ENCODE measurements at places on chromosomes 1 and 21.

DNA sequence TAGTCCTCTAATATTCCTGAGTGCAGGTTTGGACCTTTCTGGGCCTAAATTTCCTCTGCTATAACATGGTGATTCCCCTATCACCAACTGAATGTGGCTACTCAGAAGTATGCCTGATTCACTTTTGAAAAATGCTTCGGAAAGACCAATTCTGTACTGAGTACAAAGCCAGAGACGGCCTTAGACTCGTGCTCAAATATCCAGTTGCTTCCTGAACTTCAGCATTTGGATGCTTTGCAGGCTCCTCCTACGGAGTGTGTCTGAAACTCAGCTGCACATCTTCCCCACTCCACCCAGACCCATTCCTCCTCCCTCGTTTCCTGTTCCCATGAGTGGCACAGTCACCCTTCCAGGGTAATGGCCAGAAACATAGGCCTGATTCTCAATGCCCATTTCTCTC lies 98.4 kb upstream of the GADD45A start:
- no peak for DNase-seq

DNA sequence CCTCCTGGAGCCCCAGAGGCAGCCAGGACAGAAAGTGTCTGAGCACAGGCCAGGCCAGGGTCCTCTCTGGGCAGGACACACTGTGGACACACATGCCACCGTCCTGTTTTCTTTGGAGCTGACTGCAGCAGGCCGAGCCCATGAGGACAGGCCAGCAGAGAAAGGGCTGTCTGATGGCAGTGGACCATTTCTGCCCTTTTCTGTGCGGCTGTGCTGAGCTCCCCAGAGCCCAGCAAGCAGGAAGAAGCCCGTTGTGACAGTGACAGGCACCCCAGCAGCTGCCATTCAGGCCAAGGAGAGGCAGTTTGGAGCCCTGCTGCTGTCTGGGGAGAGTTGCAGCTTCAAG lies 115.8 kb upstream of the ARHGEF16 start:
- DNase-seq: no peak

DNA sequence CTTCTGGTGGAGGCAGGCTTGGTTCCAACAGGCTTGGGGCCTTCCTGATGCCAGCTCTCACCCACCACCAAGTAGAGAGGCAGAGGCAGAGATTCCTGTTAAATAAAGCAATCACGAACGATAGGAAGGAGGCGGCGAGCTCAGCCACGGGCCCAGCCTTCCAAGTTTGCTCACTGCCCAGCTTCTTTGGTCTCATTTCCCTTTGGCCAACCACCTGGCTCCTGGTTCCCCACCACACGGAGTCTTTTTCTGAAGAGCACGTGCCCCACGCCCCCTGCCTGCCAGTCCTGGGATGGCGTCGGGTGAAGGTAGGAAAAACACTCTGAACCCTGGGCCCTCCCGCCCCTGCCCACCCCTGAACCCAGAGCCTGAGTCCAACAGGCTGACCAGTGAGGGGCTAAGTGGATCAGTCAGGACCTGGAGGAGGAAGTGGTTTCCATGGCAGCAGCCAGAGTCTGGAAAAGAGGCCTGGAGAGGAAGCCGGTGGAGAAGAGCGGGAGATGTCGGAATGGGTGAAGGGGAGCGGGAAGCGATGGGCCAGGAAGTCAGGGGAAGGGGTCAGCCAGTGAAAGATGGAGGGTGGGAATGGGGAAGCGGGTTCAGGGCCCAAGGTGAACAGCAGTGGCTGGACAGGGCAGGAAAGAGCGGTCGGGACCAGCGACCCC lies 158.2 kb upstream of the KLHDC7A start:
- peak; percentile 85 for DNase-seq

- DNase-seq: no peak
These were observed 9.9 kb upstream of the KLF18 start for GRCh38 chr1:44151332-44151731.

DNA sequence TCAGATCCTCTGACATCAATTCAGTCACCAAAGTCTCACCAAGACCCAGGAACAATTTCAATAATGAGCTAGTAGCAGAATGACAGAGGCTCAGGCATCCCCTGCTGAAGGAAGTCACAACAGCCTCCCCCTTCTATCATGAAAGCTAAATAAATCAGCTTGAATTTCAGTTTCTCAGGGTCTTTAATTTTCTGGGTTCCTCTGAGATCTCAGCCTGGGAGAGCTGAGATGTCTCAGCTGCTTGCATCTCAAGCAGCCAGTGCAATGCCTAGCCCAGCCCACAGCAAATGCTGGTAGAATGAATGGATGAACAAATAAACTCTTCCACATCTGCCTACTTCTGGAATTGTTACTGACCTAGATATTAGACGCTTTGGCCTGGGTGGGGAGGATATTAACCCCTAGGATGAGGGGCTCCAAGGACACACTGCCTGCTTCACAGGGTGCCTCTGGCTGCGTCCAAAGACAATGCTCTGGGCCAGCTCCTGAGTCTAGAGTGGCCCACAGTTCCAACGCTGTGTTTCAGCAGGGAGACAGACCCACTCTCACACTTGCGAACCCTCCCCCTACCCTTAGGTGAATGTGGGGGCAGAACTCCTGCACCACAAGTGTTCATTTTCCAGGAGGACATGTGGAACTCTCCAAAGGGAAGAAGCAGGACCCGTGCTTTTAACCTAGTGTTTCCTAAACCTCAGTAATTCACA lies 11.2 kb upstream of the LORICRIN start:
- DNase-seq: no peak

DNA sequence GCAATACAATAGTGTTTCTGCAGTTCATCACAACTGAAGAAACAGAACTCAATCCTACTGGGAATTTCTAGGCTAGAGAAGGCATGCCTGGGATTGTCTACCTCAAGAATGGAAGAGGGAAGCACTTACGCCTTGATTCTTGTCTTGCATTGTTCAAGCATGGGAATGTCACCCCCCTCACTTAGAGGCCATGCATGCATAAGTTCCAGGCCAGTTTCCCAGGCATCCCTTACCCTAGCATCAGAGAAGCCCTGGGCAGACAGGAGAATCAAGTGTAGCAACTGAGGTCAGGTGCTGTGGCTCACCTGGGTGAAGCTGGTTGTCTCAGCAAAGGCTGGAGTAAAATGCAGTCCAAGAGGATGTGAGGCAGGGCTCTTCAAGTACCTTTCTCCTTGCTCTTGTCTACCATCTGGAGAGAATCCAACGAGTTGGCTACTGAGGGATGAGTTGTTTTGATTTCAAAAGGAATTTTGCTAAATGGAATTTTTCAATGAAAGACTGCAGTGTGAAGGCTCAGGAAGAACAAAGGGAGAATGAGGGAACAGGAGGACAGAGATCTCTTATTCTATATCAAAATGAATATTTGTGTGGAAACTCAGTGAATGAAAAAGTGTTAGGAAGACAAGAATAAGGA lies 174.3 kb downstream of the NEK7 start:
- DNase-seq: peak; percentile 13

GRCh38 chr1:207649210-207649753 lies 4.3 kb downstream of the CR1L start:
- peak; percentile 17 for DNase-seq

- no peak for DNase-seq
These were observed 51.3 kb downstream of the CAPN9 start for GRCh38 chr1:230798491-230798890.

DNA sequence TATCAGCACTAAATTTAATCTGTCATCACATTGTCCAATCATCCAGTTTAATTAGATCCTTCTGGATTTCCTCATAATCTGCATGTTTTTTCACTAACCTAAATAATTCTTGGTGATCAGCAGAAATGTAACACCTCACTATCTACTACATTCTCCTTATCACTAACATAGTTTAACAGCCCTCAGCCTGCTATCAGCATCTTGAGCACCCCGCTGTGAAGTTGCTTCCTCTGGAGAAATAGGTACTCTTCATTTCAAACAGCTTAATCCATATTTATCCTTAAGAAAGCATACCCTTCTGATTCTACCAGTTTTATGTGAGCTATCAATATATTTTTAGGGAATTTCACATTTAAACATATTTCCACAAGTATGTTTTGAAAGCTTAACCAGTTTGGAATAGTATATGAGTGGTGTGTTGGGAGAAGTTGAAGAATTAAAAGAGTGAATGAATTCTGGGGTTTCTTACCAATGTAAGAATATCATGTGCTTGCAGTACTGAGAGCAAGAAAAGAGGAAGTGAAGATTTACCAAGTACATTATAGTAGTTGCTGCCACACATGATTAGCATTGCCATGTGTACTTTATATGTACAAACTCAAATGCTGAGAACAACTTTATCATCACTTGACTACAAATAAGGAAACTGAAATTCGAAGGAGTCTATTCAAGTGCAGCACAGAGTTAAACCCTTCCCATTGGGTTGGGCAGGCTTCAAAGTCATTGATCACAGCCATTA lies 771.1 kb upstream of the ADGRL4 start:
- DNase-seq: peak; percentile 42

GRCh38 chr1:51731998-51732397 lies 115.1 kb downstream of the OSBPL9 start:
- no peak for DNase-seq

DNA sequence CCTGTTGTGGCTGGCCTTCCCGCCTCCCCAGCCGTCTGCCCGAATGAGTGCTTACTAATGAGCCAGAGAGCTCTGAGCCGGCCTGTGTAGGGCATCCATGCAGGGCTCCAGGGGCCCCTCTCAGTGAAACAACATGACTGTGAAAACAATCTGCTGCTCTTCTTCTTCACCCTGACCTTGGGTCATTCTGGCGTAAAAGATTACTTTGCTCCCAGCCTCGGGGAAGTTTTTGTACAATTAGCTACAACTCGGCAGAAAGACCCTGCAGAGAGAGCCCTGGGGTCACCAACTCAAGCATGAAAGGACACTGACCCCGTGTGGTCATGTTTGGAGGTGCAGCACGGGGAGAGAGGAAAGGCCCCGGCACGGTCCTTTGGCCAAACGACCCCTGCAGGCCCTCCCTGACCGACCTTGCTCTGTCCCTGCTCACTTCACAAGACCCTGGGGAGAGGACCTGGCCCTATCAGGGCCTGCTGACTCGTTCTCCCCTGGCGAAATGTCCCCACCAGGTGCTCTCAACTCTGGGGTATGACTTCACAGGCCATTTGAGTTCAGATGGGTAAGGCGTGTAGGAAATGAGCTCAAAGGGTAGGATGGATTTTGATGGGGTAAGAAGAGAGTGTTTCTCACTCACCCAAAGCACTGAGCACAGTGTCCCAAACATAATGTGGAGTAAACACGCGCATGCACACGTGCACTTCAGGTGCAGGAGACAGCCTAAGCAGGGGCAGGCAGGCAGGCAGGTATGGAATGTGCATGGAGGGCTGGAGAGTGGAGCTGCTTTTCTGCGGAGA lies 22.9 kb upstream of the FAM20B start:
- peak; percentile 96 for DNase-seq

- DNase-seq: no peak
These were observed 10.2 kb downstream of the TAS1R2 start for GRCh38 chr1:18849261-18849711.

DNA sequence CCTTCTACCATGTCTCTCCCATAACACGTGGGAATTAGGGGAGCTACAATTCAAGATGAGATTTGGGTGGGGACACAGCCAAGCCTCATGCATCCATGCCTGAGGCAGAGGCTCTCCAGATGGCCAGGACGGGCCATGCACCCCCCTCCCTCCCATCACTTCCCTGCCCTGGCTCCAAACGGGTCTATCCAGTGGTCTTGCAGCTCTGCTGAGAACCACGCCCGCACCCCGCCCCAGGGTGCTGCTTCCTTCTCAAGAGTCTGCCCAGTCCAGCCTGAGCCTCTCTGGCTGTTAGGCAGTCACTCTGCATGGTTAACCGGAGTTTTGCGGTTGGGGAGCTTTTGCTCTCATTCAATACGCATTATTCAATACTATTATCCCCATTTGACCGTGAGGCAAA lies 131.5 kb upstream of the TMEM51 start:
- no peak for DNase-seq

DNA sequence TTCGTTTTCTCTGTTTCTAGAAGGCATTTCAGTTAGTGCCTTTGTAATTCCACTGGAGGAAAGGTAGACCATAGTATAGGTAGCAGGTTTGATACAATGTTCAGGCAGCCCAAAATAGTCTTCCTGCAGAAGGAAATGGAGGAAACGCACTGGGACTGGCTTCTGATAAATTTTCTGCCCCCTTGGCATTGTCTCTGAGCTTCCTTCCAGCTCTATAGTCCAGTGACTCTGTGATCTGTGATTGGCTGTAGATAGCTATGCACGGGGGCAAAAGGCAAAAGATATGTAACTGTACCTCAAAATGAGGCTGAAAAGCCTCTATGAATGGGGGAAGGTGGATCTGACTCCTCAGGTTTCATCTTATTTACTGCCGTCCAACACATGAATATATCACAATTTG lies 5.8 kb upstream of the MAGOH start:
- DNase-seq: no peak

- no peak for DNase-seq
These were observed 9.5 kb upstream of the CR2 start for GRCh38 chr1:207444514-207445217.

GRCh38 chr1:239939602-239940001 lies 152.1 kb upstream of the FMN2 start:
- no peak for DNase-seq

GRCh38 chr1:66489972-66490601 lies 43.9 kb upstream of the SGIP1 start:
- DNase-seq: no peak

GRCh38 chr1:63651161-63651701 lies 58.0 kb downstream of the PGM1 start:
- no peak for DNase-seq

- DNase-seq: no peak
These were observed 38.0 kb downstream of the NUAK2 start for GRCh38 chr1:205283270-205284147.

- no peak for DNase-seq
These were observed 8.9 kb downstream of the CACHD1 start for GRCh38 chr1:64478594-64479470.

Measured in GM23338 (cell line).